ENCODE measurements at places on chromosomes 1 and 21.

DNA sequence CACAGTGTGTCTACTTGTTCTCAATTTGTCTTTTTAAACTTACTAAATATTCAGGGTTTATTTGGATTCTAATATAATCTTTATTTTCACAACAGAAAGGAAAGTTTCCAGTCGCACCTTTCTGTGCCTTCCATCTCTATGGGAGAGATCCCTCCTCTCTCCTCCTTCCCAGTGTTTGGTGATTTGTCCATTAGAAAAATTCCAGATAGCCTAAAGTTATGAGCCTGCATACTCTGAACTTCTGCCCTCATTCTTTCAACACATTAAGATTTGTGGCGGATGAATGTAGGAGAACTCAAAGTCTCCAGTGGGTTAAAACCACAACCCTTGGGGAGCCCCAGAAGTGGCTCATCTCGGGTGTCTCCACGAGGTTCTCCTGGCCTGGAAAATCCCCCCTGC is 3.6 kb downstream of the NHLH2 start:
- peaks cover 2% of the 10 kb centered on the region for H3K4me1 ChIP-seq
- H3K27me3 ChIP-seq = peaks cover 64% of the 10 kb centered on the region
- no peak for DNase-seq
- no peaks in the 10 kb centered on the region for H3K36me3 ChIP-seq

GRCh38 chr1:8355439-8356255 is 37.7 kb downstream of the SLC45A1 start:
- no peak overlapping the region for H3K4me3 ChIP-seq
- no peaks in the 10 kb centered on the region for H3K4me1 ChIP-seq
- DNase-seq = no peak
- H3K27ac ChIP-seq = no peak overlapping the region
- H3K36me3 ChIP-seq = peaks cover 27% of the 10 kb centered on the region

GRCh38 chr1:90973897-90974798 is 47.7 kb downstream of the ZNF644 start:
- H3K4me1 ChIP-seq = peaks cover 7% of the 10 kb centered on the region
- H3K4me3 ChIP-seq = no peak overlapping the region
- no peaks in the 10 kb centered on the region for H3K27me3 ChIP-seq
- H3K36me3 ChIP-seq = peaks cover 25% of the 10 kb centered on the region
- H3K27ac ChIP-seq = no peak overlapping the region

GRCh38 chr1:86201311-86201710 is 44.7 kb upstream of the COL24A1 start:
- no peaks in the 10 kb centered on the region for H3K27me3 ChIP-seq
- DNase-seq = no peak
- H3K4me3 ChIP-seq = no peak overlapping the region
- no peak overlapping the region for H3K27ac ChIP-seq
- H3K4me1 ChIP-seq = no peaks in the 10 kb centered on the region

GRCh38 chr1:67574221-67574620 is 110.8 kb upstream of the GADD45A start:
- no peaks in the 10 kb centered on the region for H3K4me1 ChIP-seq
- peaks cover 7% of the 10 kb centered on the region for H3K27me3 ChIP-seq
- DNase-seq = no peak
- no peak overlapping the region for H3K27ac ChIP-seq
- H3K4me3 ChIP-seq = no peak overlapping the region
- no peaks in the 10 kb centered on the region for H3K36me3 ChIP-seq

GRCh38 chr1:110203021-110203661 is 7.0 kb upstream of the KCNC4 start:
- H3K36me3 ChIP-seq = no peaks in the 10 kb centered on the region
- H3K4me3 ChIP-seq = no peak overlapping the region
- H3K4me1 ChIP-seq = peaks cover 13% of the 10 kb centered on the region
- no peaks in the 10 kb centered on the region for H3K27me3 ChIP-seq
- peak; percentile 65 for DNase-seq
- peak overlapping the region; percentile 78 for H3K27ac ChIP-seq

GRCh38 chr1:89566761-89567174 is 42.1 kb downstream of the LRRC8B start:
- peaks cover 48% of the 10 kb centered on the region for H3K36me3 ChIP-seq
- H3K4me3 ChIP-seq = no peak overlapping the region
- H3K27me3 ChIP-seq = no peaks in the 10 kb centered on the region
- no peak for DNase-seq
- H3K4me1 ChIP-seq = peaks cover 30% of the 10 kb centered on the region

DNA sequence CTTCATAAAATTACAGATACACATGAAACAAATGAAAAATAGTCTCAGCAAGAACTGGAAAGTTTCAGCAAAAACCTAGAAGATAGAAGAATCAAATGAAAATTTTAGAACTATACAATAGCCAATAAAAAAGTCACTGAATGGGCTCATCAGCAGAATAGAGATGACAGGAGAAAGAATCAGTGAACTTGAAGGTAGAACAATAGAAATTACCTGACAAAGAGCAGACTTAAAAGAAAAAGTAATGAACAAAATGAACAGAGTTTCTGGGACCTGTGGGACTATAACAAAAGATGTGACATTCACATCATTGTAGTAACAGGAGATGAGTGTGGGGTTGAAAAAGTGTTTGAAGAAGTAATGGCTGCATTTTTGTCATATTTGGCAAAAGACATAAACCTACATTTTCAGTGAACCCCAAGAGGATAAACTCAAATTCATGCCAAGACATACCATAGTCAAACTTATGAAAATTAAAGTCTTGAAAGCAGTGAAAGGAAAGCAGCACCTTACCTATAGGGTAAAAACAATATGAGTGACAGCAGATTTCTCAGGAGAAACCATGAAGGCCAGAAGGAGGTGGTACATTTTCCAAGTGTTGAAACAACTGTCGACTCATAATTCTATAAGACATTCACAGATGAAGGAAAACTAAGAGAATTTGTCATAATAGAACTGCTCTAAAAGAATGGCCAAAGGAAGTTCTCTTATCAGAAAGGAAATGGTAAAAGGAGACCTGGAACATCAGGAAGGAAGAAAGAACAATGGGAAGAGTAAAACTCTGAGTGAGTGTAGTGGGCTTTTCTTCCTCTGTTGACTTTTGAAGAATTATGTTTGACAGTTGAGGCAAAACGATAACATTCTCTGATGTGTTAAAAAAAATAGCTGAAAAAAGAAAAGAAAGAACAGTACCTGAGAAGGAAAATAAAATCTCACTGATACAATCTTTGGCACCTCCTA is 23.5 kb downstream of the NTPCR start:
- DNase-seq = no peak
- H3K4me1 ChIP-seq = peaks cover 27% of the 10 kb centered on the region
- no peak overlapping the region for H3K4me3 ChIP-seq
- peaks cover 85% of the 10 kb centered on the region for H3K36me3 ChIP-seq
- no peaks in the 10 kb centered on the region for H3K27me3 ChIP-seq
